ENCODE measurements at places on chromosomes 6 and 20.

- DNase-seq: no peak
Measured at GRCh38 chr6:116406678-116407345, 36.1 kb downstream of the DSE start.

DNA sequence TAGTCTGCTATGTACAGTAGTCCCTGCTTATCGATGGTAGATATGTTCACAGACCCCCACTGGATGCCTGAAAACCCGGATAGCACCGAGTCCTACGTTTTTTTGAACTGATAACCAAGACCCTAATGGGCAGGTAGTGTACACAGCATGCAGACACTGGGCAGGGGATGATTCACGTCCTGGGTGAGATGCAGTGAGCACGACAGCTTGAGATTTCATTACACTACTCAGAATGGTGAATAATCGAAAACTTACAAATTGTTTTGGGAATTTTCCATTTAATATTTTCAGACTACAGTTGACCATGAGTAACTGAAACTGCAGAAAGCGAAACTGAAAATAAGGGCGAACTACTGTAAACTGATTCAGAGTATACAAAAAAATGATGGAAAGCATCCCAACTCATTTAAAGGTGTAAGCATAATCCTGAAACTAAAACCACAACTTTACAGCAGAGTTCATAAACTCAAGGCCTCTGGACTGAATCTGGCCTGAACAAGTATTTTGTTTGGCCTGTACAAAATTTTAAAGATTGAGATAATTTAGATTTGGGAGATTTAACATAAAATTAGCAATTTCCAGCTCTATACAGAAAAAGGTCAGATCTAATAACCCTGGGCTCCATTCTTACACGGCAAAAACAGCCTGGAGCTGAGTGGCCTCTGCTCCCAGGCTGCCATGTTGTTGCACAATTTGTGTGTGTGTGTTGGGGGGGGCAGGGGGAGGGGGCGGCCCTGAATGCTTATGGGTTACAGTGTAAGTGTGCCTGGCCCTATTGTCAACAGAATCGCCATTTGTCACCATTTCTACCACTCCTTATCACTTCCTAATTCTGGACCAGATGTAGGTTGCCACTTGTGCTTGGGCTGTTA lies 34.9 kb downstream of the RNF24 start:
- DNase-seq: no peak

DNA sequence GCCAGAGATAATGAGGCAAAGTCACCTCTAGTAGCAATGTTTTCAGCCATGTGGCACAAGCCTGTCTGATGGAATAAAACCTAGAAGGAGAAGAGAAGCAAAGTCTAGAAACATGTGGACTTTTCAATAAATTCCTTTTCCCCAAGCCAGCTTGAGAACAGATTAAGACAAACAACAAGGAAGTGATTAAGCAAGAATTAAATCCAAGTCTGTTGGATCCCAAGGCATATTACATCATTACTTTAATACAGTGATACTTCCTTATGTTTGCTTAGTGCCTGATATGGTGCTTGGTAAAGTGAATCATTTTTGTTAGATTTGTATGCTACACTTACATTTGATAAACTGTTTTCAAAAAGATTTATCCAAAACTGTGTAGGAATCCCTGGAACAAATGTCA lies 260.3 kb upstream of the FAM83B start:
- DNase-seq: no peak

GRCh38 chr20:48374991-48375595 lies 452.7 kb downstream of the PREX1 start:
- DNase-seq: no peak

GRCh38 chr6:73203098-73203497 lies 22.2 kb downstream of the KHDC1L start:
- no peak for DNase-seq

GRCh38 chr6:1716396-1716795 lies 106.7 kb downstream of the FOXC1 start:
- DNase-seq: no peak

DNA sequence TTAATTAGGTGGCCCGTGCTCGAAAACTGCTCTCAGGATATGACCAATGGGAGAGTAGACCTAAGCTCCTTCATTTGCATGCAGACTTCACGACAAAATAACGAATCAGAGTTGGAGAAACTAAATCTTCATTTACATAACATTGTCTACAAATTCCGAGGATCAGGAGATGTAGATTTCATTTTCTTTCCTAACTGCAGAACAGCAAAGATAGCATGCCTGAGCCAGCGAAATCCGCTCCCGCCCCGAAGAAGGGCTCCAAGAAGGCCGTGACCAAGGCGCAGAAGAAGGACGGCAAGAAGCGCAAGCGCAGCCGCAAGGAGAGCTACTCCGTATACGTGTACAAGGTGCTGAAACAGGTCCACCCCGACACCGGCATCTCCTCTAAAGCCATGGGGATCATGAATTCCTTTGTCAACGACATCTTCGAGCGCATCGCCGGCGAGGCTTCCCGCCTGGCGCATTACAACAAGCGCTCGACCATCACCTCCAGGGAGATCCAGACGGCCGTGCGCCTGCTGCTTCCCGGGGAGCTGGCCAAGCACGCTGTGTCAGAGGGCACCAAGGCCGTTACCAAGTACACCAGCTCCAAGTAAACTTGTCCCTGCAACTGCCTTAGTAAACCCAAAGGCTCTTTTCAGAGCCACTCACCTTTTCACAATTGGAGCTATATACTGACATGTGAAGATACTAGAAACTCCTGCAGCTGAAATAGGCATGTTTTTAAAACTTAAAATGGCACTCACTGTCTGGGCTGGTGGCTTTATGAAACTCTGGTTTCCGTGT lies 96.5 kb downstream of the HFE start:
- no peak for DNase-seq

- no peak for DNase-seq
Measured at GRCh38 chr20:50048420-50049166, 64.4 kb downstream of the UBE2V1 start.

GRCh38 chr6:103879800-103880199 lies 979.9 kb downstream of the HACE1 start:
- no peak for DNase-seq

DNA sequence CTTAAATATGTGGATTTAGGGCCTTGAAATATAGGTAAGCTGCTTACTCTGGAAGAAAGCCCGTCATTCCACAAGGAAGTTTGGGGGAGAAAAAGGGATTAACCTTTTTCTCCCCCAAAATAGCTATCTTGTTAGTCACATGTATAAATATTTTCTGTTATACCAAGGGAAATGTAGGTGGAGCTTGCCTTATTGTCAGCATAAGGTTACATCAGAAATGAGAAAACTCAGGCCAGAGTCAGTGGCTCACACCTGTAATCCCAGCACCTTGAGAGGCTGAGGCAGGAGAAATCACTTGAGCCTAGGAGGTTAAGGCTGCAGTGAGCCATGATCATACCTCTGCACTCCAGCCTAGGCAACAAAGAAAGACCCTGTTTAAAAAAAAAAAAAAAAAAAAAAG lies 129.9 kb downstream of the LRFN2 start:
- DNase-seq: no peak

DNA sequence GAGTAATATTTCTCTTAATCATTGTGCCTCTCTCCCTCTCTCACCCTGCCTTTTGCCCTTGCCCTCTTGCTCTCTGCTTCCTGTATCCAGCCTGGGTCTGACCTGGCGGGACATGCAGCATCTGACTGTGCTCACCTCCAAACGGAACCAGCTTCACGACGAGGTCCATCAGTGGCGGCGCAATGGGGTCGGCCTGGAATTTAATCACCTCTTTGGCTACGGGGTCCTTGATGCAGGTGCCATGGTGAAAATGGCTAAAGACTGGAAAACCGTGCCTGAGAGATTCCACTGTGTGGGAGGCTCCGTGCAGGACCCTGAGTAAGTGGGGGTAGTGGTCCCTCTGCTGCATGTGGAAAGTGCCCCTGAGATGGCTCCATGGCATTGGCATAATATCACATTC lies 65.9 kb downstream of the BFSP1 start:
- DNase-seq: no peak

GRCh38 chr20:12467758-12468157 lies 541.0 kb upstream of the SPTLC3 start:
- DNase-seq: no peak

- DNase-seq: no peak
Measured at GRCh38 chr6:134967711-134968110, 17.8 kb upstream of the ALDH8A1 start.

DNA sequence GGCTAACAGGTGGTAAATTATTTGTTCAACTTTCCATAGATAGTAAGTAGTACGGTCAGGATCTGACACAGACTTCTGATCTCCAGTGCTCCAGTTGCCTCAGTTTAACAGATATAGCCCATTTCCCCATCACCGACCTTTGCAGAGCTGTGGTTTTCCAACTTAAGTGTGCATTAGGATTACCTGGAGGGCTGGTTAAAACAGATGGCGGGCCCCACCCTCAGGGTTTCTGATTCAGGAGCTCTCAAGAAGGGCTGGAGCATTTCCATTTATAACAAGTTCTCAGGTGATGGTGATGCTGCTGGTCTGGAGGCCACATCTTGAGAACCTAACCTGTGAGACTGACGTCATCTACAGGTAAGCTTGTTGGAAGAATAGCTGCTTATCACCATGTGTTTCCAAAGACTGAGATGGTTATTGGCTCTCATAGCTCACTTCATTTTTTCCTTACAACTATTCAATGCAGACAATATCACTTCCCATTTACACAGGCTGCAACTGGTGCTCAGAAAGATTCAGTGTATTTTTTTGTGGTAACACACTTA lies 360.1 kb upstream of the CHD6 start:
- DNase-seq: no peak

DNA sequence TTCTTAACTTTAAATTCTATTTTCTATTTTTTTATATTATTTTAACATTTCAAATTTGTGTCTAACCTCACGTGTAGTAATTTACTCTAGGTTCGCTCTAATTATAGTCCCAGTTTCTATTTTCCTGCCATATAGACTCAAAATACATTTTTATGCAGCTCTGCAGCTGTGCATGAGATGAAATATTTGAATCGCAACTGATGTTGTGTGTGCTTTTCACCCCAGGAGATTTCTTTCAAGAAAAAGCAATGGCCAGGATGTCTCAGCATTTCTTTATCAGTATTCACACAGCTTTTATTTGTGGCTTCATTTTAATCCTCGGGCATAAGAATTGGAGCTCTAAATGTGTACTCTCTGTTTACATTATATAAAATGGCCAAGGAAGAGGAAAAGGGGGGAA lies 157.6 kb downstream of the HDGFL1 start:
- DNase-seq: no peak

DNA sequence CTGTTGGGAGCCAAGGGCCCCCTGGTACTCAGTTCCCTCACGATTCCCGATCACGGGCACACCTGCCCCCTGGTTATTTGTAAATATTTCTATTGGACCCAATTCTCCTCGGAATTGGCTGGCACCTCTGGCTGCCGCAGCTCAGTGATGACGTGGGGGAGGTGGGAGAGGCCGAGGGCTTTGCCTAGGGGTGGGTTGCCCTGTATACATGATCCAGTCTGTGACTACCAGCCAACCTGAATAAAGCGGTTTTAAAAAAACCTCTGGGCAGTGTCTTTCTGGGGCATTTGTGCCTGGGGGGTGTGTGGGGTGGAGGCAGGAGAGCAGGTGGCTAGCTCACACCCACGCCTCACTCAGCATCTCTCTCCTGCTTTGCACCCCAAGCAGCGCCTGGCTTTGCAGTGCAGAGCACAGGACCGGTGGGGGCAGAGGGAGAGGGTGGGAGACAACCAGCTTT lies 42.2 kb downstream of the VSTM2L start:
- DNase-seq: no peak

DNA sequence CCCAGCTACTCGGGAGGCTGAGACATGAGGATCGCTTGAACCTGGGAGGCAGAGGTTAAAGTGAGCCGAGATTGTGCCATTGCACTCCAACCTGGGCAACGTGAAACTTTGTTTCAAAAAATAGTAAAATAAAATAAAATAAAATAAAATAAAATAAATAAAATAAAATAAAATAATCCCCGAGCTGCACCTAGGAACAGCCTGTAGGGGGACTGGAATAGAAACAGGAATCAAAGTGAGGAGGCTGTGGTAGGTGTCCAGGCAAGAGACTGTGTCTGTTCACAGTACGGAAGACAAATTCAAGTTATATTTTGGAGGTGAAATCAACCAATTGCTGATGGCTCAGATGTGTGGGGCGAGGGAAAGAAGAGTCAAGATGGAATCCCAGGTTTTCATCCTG lies 86.2 kb downstream of the KCNB1 start:
- no peak for DNase-seq

GRCh38 chr6:21158873-21159272 lies 434.7 kb upstream of the SOX4 start:
- no peak for DNase-seq

GRCh38 chr6:6591778-6592465 lies 3.4 kb downstream of the LY86 start:
- no peak for DNase-seq

GRCh38 chr6:99016355-99016754 lies 68.6 kb upstream of the FBXL4 start:
- no peak for DNase-seq

GRCh38 chr6:146029573-146030184 lies 817 bp downstream of the GRM1 start:
- DNase-seq: no peak

DNA sequence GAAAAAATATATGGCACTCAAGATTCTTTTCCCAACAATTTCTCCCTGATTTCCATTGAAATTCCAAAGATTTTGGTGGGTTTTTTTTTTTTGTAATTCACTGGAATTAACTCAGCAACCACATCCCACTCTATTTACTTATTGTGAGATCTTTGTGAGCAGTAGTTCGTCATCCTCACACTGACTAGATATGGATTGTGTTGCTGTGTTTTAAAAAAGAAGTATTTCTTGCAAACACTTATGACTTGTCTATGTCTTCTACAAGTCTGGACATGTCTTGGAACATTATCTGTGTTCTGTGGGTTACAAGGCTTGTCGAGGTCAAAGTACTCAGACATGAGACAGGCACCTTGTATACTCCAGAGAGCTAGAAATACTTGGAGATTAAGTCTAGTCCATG lies 7.3 kb upstream of the TENT5A start:
- DNase-seq: no peak

- no peak for DNase-seq
Measured at GRCh38 chr6:122869437-122870024, 80.5 kb downstream of the SMPDL3A start.
